Mucosa of gallbladder (tissue), 1 donor: ENCODE measurements at places on chromosomes 7 and 10.

DNA sequence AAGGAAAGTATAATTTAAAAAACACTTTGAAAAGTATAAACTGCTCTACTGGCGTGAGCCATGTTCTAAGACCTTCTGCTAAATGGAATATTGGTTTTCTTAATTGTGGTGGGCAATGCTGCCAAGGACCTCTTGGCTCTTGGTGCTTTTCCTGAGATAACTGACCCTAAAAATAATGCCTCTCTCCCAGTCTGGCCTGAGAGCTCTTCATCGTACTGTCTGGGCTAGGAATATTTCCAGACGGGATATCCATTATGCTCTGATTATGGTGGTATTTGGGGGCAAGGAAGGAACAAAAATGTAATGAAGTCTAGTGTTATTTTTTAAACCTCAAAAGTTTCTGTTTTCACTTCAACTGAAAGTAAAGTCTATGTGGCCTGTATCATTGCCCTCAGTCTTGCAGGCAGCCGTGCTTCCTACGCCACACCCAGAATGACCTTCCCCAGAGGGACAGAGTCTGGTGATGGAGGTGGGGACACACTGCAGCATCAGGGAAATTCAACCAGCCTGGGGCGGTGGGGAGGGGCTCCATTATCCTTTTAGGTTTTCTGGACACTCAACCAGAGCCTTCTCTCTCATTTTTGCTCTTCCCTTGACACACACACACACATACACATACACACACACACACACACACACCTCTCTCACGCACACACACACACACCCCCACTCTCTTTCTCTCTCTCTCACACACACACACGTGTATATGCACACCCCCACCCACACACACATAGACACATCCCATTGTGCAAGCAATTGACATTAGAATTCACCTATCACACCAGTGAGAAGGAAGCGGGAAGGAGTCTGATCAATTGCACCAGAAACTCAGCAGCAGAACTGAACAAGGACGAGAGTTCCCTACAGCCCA is 99.6 kb downstream of the LRRC18 start:
- no peak for DNase-seq

DNA sequence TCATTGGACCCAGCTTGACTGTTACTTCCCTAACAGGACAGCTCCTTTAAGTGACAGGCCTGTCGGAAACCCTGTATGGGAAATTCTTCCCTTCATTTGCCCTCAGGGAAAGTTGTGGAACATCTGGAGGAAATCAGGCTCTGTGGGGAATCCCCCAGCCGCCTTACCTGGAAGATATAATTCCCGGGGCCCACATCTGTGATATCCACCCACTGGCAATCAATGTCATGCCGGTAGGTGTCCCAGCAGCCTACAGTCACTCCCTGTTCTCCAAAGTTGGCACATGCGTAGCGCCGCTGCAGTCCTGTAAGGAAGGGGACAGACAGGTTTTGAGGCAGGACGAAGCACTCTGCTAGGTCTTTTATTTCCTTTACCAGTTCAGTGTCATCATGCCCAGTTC is 16.6 kb downstream of the LOXL4 start:
- peak; percentile 9 for DNase-seq

DNA sequence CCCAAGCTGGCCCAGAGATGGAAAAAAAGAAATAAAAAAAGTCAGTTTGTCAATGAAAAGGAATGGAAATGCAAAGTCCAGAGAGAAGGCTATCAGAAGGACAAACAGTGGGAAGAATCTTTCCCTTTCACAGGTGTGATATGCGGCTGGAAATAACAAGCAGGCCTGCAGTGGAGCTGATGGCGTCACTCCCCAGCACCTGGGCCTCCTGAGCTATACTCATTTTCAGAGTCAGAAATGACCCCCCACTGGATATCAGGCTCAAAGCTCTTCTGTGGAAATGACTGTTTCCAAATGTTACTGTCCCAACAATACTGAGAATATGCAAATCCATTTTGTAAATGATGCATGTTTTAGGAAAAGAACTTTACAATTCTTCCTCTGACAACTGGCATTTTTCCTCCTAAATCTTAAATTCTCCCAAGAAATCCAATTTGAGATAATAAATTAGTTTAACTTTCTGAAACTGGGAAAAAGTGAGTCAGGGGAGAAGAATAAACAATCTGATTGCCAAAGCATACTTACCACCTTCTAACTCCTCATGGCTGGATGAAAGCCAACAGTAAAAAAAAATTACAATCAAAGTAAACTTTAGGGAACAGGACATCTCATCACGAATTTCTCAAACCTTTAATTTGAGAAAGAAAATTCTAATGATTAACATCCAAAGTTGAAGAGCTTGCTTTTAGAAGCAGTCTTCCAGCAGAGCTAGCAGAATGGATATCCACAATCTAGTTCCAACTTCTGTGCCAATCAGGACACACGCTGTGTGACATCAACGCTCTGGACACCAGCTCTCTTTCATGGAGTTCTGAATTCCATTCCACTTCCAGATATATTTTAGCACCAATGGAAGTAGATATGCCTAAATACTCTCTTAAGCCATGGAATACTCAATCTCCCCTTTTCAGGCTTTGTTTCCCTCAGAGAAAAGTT is 5.3 kb upstream of the CUZD1 start:
- DNase-seq = no peak

- no peak for DNase-seq
Measured at GRCh38 chr7:17599733-17600339, 301.4 kb downstream of the AHR start.

- DNase-seq = peak; percentile 43
Measured at GRCh38 chr10:110498982-110499795, 1.5 kb downstream of the DUSP5 start.

DNA sequence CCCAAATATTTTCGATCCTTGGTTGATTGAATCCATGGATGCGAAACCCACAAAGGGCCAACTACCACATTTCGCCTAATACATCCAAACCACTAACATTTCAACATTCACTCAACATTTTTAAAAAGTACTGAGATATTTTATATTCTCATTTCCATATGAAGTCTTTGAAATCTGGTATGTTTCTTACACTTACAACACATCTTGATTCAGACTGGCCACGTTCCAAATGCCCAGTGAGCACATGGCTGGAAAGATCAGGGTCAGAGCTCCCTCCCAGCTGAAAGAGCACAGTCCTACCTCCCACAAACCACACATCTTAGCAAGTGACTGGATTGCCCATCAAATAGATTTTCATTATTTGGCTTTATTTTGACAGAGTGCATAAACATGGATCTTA is 18.9 kb downstream of the NCAPG2 start:
- DNase-seq = no peak
